ENCODE measurements at places on chromosomes 16 and 17.

- no peak for DNase-seq
Measured at GRCh38 chr17:39823407-39824054, 40.6 kb downstream of the IKZF3 start.

- DNase-seq, result no peak
Measured at GRCh38 chr16:71467810-71468209, 5.8 kb upstream of the ZNF23 start.

- no peak for DNase-seq
Measured at GRCh38 chr17:30237296-30238002, 2.0 kb upstream of the SLC6A4 start.

GRCh38 chr16:61871837-61872777 lies 164.1 kb downstream of the CDH8 start:
- DNase-seq, result no peak

DNA sequence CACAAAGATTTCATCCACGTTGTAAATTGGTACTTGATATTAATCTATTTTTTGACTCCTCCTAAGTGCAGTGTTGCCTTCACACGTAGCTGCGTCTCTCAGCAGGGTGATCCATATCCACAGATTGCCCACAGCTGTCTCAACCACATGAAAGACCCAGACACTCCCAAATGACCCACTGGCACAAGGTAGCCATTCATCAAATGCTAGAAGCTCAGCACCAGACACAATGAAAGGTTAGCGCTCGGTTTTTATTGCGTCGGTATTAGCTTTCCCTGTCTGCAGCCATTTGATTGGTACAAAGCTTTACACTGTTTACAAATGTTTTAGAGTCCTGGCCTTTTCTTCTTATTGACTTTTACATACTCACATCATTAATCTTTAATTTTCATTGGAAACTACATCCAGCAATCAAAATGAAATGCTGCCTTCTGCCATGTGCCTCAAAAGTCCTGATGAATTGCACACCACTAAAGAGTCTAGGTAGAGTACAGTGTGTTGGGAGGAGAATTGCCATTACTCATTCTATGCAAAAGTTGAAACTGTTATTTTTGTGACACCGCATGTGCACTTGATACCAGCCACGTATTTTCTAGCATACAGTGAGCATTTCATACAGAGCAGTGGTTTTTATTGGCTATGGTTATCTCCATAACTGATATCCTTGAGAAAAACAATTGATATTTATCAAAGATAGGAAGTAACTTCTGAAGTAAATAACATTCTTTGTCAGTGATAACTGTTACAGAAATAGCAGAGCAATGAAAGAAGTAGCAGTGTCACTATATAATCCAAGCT lies 127.3 kb upstream of the NUDT7 start:
- DNase-seq, result no peak

DNA sequence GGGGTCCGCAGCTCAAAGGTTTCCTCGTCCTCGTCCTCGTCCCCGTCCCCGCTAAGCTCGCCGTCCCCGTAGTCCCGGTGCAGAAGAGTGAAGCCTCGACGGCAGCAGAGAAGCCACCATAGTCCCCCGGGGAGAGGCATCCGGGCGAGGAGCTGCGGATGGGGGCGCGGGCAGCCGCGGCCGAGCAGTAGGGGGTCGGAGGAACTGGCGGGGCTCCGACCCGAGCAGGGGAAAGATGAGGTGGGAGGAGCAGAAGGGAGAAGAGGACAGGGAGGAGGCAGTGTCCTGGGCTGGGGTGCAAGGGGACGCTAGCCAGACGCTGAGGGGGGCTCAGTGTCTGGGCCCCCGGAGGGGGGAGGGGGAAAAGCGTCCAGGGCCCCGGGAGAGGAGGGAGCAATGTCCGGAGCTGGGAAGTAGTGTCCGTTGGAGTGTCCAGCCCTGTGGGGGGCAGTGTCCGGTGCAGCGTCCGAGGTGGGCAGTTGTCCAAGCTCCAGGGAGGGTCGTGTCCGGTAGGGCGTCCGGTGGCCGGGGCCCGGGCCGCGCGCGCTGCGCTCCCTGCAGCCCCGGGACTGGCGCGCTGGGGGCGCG lies at the start of gene PLEKHH3:
TSS of gene PLEKHH3 (minus strand) at position 571 of the 588 bp plus-strand sequence. CDS start at position 140, 431 bp downstream.
- peak; percentile 50 for DNase-seq

GRCh38 chr17:35141681-35142466 lies at the start of gene NLE1:
Gene NLE1, minus strand, starts transcription at chr17:35142303. Its CDS starts 28 bp downstream, at chr17:35142275.
- peak; percentile 39 for DNase-seq

DNA sequence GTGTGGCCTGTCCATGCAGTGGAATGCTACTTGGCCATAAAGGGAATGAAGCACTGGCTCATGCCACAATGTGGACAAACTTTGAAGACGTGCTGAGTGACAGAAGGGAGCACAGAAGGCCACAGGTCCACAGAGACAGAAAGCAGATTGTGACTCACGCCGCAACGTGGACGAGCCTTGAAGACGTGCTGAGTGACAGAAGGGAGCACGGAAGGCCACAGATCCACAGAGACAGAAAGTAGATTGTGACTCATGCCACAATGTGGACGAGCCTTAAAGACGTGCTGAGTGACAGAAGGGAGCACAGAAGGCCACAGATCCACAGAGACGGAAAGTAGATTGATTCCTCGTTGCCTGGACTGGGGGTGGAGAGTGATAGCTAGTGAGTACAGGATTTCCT lies 19.2 kb downstream of the ZC3H18 start:
- DNase-seq, result no peak

- no peak for DNase-seq
Measured at GRCh38 chr17:37079735-37080134, 131.0 kb downstream of the AATF start.

GRCh38 chr16:13521356-13521755 lies 398.6 kb upstream of the ERCC4 start:
- DNase-seq, result no peak

DNA sequence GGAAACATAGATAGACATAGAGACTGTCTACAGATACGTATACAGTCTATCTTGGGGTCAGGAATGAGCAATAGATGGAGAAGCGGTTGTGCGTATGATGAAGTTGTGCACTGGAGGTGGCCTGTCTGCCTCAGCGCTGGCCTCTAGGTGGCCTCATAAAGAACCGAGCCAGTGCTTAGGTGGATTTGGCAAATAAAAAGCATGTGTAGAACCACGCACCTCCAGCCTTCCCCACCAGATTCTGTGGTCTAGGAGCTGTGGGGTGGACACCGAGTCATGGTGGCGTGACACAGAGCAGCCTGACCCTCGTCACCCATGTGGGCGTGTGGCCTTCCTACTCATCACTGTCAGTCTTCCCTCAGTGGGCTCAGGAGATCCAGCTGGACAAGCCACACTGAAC lies 34.0 kb downstream of the PGS1 start:
- no peak for DNase-seq

DNA sequence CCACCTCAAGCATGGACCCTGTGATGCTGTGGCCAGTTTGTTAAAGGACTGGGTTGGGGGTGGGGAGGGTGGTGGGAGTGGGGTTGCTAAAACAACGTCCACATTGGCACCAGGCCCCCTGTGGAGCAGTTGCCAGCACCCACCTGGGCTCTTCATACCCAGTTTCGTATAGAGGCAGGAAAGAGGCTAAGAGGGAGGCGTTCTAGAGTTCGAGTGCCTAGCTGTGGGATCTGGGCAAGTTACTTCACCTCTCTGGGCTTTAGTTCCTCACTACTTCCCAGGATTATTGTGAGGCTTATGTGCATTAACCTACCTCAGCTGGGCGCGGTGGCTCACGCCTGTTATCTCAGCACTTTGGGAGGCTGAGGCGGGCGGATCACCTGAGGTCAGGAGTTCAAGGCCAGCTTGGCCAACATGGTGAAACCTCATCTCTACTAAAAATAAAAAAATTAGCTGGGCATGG lies 1.4 kb downstream of the MFAP4 start:
- no peak for DNase-seq

GRCh38 chr17:60148373-60148772 lies 1.4 kb upstream of the CA4 start:
- no peak for DNase-seq

GRCh38 chr17:11917415-11917814 lies 79.9 kb downstream of the ZNF18 start:
- DNase-seq, result no peak

GRCh38 chr16:57741660-57742191 lies 6.2 kb downstream of the KATNB1 start:
- DNase-seq, result no peak

- DNase-seq, result no peak
Measured at GRCh38 chr17:57539529-57540301, 205.4 kb downstream of the CCDC182 start.

- no peak for DNase-seq
Measured at GRCh38 chr16:71853413-71853812, 7.6 kb downstream of the ATXN1L start.

DNA sequence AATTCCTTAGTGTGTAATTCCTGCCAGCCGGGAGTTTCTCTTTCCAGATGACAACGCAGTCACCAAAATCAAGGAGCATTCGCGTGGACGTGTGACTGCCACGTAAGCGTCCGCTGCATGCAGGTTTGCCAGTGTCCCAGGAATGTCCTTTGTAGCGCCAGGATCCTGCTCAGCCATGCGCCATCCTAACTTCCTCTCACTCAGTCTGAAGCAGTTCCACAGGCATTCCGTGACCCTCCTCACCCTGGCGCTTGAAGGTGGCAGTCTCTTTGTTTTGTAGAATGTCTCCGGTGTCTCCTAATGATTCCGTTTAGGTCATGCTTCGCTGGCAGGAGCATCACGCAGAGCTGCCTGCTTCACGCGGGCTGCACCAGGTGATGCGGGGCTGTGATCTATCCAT lies 88.6 kb downstream of the RPTOR start:
- DNase-seq, result no peak

GRCh38 chr16:59236804-59237458 lies 502.8 kb upstream of the GOT2 start:
- DNase-seq, result no peak

- no peak for DNase-seq
Measured at GRCh38 chr16:3514621-3515020, 13.8 kb downstream of the CLUAP1 start.

GRCh38 chr17:77884019-77884418 lies 74.5 kb upstream of the TNRC6C start:
- peak; percentile 48 for DNase-seq

DNA sequence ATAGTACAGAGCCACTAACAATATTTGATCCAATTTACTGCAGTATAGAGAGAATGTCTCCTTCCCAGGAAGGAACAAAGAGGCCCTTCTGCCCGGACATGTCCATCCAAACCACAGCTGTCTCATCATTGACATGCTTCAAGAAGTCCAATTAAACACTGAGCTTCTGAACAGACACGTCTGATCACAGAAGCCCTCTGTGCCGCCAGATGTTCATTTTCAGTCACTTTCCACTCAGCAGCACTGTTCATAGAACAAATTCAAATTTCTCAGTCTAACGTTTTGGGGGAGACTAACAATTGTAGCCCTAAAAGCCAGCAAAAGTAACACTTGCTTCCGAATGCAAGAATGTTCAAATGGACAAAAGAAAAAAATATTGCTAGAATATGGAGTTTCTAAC lies 15.3 kb downstream of the ZC3H7A start:
- DNase-seq, result no peak

- DNase-seq, result no peak
Measured at GRCh38 chr17:79047923-79048825, 24.2 kb downstream of the C1QTNF1 start.

- DNase-seq, result no peak
Measured at GRCh38 chr17:8015957-8016631, 13.7 kb downstream of the GUCY2D start.

GRCh38 chr17:77332034-77332971 lies 191.5 kb downstream of the SEC14L1 start:
- no peak for DNase-seq

- peak; percentile 90 for DNase-seq
Measured at GRCh38 chr16:23678430-23679273, at the start of gene PLK1. Gene PLK1, plus strand, starts transcription at chr16:23678889. Its CDS starts 44 bp downstream, at chr16:23678933.

DNA sequence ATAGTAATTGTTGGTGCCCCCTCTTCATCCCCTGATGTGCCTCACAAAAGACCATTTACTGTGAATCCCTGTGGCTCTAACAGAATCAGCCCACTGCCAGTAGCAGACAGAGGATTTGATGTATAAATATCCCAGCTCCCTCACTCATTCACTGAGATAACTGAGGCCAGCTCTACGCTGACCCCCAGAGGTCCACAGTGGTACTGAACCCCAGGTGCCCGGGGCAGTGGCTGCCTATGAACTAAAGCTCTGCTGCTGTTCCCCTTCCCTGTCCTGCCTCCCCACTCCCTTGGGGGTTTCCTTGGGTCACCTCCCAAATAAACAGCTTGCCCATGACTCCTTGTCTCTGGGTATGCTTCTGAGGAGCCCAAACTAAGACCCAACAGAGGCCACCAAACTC lies 295.8 kb downstream of the FOXL1 start:
- no peak for DNase-seq

- peak; percentile 15 for DNase-seq
Measured at GRCh38 chr17:2064980-2065785, 10.3 kb downstream of the HIC1 start.

DNA sequence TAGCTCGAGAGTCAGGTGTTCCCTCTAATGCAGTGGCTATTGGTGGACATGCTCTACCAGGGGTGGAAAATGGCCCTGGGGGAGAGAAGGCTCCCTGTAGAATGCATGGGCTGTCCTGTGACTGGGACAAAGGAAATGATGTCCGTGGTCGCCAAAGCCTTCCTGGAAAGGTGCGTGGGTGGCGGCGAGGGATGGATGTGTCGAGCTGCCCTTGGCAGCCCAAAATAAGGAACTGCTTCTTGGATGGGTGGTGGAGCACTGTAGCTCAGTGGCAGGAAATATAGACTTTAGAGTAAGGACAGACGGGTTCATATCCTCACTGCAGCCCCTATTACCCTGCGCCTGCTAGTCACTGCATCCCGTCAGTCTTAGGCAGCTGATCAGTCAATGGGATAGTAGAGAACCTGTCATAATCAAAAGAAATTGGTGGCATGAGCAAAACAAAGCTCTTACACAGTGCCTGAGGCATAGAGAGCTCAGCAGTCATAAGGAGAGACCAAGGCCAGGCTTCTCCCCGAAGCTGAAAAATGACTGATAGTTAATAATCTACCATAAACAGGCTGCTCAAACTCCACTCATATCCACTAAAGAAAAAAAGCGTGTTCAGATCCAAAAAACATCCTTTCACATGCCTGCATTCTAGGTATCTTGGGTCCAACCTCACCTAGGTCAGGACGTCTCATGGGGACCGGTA lies 123.5 kb upstream of the PLCG2 start:
- DNase-seq, result no peak

DNA sequence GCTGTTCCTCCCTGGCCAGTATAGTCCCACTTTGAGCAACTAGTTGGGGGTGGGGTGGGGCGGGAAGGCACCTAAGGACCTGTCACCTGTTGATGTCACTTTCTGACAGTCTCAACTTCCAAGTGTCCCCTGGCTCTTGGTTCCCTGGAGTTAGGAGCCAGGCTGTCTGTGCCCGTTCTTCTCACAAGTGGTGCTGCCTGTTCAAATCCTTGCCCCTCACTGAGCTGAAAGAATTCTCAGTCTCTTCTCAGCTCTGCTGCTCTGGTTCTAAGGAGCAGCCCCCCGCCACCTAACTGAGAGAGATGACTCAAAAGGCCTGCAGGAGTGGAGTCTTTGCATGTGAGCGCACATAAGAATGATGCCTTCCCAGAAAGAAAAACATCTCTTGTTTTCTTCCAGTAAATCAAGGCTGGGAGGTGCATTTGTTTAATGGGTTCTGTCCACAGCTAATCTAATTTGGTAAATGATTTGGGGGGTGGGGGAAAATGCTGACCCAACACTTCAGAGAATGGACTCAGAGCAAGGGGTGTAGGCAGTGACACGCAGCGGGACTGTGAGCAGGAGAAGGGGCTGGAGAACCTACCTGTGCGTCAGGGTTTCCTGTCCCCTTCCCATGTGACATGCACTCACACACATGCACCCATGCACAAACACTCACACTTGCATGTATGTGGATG lies 78.2 kb upstream of the NLRP1 start:
- no peak for DNase-seq

GRCh38 chr17:60138769-60139437 lies 10.9 kb upstream of the CA4 start:
- DNase-seq, result no peak

GRCh38 chr16:22007509-22008214 lies at the start of gene MOSMO:
Gene MOSMO, plus strand, starts transcription at chr16:22008111. Its CDS starts 191 bp downstream, at chr16:22008302.
- peak; percentile 34 for DNase-seq
